ENCODE measurements at places on chromosomes 2 and 18. TPM values are rescaled to one million over a fixed set of nuclear protein-coding genes. Genes with fewer than 3 reads are reported as not detected.

Gene INHA
- 0.14 TPM for polyA plus RNA-seq

Gene LGALSL
- polyA plus RNA-seq = 13.6 TPM

Gene CRYGA
- polyA plus RNA-seq = not detected

Gene ALKAL2
- not detected for polyA plus RNA-seq

Gene IL1F10
- polyA plus RNA-seq = 0.12 TPM

Measured in foreskin keratinocyte (primary cell).